Caki2 (cell line): ENCODE measurements at places on chromosomes 13 and 19. TPM values are rescaled to one million over a fixed set of nuclear protein-coding genes. Genes with fewer than 3 reads are reported as not detected.

- no peak for DNase-seq
Observed at GRCh38 chr13:113630804-113631203, 27.2 kb downstream of the ATP4B start.

DNA sequence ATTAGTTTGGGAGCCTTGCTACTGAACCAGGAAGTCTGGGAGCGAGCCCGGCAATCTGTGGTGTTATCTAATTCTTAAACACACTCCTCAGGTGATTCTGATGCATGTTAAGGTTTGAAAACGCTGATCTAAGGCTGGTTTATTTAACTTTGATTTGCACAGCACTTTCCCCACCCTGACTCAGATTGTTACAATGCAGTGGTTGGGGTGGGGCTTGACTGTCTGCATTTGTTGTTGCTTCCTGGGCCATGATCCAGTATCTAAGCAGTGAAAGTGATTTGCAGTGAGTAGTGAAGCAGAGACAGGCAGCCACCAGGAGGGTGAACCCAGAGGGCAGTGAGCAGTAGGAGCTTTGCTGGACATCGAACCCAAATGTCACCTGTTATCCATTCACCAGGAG is 81.6 kb upstream of the ARGLU1 start:
- DNase-seq = peak; percentile 85

GRCh38 chr13:112999414-113000177 is 30.6 kb downstream of the MCF2L start:
- DNase-seq = no peak

GRCh38 chr13:95267662-95268342 is 33.4 kb downstream of the ABCC4 start:
- DNase-seq = peak; percentile 90

Gene ITGBL1
- total RNA-seq = not detected in 2 replicates

- peak; percentile 40 for DNase-seq
Observed at GRCh38 chr13:105814219-105814901, 721.1 kb downstream of the EFNB2 start.
